ENCODE measurements at places on chromosomes 12 and 14.
A peak's percentile ranks its signal among the peaks of the same experiment; 100 is the strongest.

- no peak for DNase-seq
These were observed 7.0 kb upstream of the ANO6 start for GRCh38 chr12:45208604-45209487.

GRCh38 chr14:97724265-97724731 is 927.1 kb downstream of the VRK1 start:
- DNase-seq, result no peak

GRCh38 chr14:98877065-98877464 is 394.9 kb downstream of the BCL11B start:
- no peak for DNase-seq

GRCh38 chr12:120713861-120714482 is 3.7 kb downstream of the UNC119B start:
- peak; percentile 78 for DNase-seq

- DNase-seq, result no peak
These were observed 101.3 kb downstream of the FOXN3 start for GRCh38 chr14:89315493-89316470.

- no peak for DNase-seq
These were observed 39.4 kb upstream of the FBRSL1 start for GRCh38 chr12:132450418-132451171.

DNA sequence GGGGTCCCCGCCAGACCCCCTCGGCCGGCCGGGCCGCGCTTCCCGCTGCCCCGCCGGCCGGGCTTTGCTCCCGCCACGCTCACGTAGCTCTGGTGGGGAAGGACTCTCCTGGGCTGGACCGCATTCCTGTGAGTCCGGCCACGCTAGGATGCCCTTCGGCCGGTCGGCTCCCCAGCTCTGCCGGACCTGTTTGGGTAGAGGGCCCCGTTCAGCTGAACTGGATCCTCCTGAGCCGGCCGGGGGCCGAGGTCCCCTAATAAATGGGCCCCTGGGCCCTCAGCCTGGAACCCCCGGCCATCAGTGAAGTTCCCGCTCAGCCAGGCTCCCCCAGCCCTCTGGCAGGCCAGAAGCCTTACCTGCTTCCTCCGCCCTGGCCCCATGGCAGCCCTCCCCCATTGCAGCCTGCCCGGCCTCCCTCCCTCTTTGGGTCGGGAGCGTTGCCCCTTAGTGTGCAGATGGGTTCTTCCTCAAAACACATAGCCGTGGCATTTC is 593 bp downstream of the UNC119B start:
- no peak for DNase-seq

- no peak for DNase-seq
These were observed 16.1 kb downstream of the SCAF11 start for GRCh38 chr12:45974171-45974719.

GRCh38 chr12:51190820-51191219 is 17.9 kb upstream of the TFCP2 start:
- no peak for DNase-seq

GRCh38 chr14:24436355-24437019 is 6.1 kb downstream of the SDR39U1 start:
- DNase-seq, result peak; percentile 36

DNA sequence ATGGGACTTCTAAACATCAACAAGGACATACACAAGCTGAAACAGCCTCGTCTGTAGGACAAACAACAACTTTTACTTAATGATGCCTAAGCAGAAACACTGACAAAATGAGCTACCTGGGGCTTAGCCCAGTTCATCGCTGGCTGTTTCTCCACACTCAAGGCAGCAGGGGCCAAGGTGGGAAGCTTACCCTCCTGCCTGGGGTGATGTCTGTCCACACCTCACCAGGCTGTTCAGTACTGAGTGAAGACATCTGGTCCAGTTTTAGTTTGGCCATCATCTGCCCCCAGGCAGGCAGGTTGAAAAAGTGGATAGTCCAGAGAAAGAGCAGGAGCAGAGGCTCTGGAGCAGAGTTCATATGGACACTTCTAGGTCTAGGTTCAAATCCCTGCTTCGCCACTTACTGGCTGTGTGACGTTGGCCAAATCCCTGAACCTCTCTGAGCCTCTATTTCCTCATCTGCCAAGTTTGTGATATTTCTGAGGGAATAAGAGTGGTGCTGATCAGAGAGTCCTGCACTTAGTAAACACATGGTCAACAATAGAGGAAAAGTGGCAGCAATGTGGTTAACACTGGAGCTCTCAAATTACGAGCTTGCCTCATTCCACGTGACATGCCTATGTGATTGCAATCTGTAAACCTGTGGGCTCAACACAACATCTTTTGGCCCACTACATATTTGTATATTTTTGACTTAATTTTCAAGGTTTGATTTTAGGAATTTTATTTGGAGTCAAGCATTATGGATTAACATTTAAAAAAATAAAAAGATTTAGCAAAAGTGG is 720.1 kb upstream of the TMEM132C start:
- DNase-seq, result no peak

DNA sequence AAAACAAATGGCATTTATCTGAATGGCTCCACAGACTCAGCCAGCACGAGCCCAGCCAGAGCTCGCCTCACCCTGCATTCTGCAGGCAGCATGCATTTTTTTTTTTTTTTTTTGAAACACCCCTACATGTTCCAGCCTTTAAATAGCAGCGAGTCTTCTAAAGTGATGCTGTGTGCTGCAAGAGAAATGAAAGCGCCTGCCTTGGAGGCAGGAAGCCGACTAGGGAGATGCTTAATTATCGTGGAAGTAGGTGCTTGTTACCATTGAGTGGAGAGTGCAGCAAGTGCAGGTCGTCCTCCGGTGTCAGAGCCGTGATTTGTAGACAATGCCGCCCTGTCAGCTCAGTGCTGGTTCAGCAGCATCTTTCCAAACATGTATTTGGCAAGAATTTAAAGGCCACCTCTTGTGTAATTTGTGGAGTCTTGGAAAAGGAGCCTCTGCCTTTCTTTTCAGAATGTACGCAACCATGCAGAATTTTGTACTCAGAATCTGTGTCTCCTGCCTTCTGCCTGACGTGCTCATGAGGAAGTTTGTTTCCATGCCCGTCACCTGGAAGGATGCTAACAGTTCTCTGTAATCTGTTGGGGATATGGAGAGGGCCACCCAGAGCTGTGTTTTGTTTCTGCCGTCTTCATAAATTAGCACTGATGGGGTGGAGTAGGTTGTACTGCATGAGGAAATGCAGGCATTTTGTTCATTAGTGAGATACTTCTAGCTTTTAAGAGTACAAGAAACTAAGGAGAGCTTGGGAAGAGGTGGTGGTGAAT is 345.9 kb upstream of the RGS6 start:
- DNase-seq, result no peak

GRCh38 chr12:52245962-52246569 is 13.0 kb downstream of the KRT7 start:
- DNase-seq, result no peak

- DNase-seq, result no peak
These were observed 93.9 kb downstream of the PAWR start for GRCh38 chr12:79596719-79597350.

DNA sequence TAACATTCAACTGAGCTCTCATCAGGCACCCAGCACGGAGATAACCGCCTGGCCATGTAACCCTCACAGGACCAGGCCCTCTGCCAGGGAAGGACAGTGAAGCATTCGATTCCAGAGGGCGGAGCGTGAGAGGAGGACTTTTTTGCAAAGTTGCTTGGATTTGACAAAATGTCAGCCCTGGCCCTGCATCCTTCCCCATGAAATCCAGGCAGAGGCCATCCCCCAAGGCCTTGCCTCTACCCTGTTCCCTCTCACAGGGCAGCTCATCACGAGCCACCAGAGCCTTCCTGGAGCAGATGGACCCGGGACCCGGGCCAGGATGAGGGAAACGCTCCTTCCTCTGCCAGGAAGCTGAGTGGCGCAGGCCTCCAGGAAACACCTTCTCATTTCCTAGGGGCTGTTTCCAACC is 17.0 kb downstream of the CAMKK2 start:
- no peak for DNase-seq

DNA sequence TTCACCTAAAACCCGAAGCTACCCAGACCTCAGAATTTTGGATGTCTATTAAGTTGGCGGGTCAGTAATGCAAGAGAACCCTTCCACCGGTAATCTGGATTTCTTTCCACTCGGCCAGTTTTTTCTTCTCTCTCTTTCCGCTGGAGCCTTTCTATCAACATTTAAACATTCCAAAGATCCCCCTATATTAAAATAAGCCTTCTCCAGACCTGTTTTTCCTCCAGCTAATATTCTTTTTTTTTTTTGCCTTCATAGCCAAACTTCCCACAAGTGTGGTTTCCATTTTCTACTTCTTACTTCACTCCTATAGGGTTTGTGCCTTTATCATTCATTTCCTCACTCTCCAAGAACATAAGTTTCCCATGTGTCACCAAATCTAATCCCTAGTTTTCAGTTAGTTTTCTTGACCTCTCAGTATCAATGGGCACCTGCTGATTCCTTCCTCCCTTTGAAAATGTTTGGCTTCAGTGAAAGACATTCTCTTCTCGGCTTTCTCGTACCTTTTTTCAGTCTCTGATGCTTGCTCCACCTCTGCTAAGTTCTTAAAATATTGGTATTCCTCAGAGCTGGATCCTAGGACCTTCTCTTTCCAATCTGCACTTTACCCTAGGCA is 583 bp upstream of the SDR39U1 start:
- DNase-seq, result no peak

- no peak for DNase-seq
These were observed 6.9 kb downstream of the MTA1 start for GRCh38 chr14:105426416-105427130.

DNA sequence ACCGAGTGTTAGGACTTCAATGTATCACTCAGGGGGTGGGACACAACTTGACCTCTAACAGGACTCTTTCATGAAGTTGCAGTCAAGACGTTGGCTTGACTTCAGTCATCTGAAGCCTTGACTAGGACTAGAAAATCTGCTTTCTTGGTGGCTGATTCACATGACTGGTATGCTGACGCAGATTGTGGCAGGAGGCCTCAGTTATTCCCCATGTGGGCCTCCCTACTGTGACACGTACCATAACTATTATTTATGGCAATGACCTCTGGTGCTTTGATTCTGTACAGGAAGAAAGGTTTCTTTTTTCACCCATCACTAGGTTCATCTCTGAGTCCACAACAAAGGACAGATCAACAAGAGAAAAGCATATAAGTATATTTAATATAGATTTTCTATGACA is 270.4 kb downstream of the NEDD1 start:
- no peak for DNase-seq

GRCh38 chr12:104303538-104304151 is at the start of gene EID3:
Gene EID3, plus strand, starts transcription at chr12:104303739. Its CDS starts 196 bp downstream, at chr12:104303935.
- DNase-seq, result peak; percentile 89

DNA sequence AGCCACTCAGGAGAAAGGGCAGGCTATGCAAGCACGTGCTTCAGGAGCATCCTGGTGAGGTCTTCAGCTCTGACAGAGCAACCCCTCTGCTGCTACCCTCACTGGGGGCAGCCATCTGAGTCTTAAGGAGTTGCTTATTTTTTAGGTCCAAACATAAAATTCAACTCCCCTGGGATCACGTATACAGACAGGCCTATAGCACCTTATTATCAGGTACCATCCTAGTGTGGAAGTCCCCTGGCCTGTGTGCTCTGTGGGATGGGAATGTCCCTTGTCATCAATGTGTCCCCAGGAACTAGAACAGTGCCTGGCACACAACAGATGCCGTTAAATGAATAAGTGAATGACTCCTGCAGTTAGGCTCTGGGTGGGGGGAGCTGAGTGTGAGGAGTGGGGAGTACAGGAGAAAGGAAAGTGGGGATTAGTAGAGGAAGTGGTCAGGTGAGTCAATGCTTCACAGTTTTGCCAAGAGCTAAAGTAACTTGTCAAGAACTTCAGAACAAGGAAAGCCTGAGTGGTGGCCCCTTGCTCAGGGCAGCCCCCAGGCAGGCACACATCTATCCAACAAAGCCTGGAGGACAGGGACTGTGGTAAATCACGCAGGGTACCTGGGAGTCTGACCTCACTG is 33.5 kb downstream of the DAD1 start:
- peak; percentile 52 for DNase-seq

DNA sequence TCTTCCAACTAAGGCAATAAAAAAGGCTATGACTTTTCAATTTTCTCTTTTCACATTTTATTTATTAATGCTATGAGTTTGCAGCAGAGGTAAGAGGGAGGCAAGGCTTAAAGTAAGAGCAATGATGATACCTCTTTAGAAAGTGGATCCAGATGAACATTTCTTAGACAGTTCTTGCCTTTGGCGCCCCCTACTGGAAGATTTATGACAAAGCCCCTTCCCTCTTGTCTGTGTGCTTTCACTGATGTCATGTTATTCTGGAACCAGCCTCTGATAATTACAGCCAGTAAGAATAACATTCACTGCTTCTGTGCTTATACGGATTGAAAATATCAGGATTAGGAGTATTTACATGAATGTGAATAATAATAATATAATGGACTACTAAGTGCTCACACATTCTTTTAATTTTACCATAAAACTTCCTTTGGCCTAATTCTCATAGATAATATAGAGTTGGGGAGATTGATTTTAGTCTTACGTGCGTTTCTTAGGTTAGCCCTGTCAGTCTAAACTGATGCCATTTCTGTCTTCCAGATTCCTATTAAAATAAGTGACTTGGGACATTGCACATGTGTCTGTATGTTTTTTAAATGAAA is 1929.9 kb upstream of the SEL1L start:
- no peak for DNase-seq

- no peak for DNase-seq
These were observed 4.7 kb downstream of the LRP1-AS start for GRCh38 chr12:57142727-57143126.

- DNase-seq, result no peak
These were observed 127.4 kb downstream of the CACNA1C start for GRCh38 chr12:2179953-2180736.

Measured in T-helper 1 cell (primary cell).